ENCODE measurements at places on chromosomes 4 and X.

DNA sequence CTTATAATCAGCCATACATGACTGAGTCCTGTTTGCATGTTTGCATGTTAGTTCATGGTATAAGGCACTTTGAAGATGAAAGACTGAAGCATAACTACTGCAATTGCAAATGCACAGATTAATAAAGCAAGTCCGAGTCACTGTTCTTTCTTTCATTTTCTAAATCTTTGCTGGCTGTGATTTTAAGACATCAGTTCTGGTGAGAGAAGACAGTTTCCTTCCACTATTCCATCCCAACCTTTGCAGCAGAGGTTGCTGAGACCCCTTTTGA, 28.3 kb downstream of the RASL11B start:
- DNase-seq: no peak

DNA sequence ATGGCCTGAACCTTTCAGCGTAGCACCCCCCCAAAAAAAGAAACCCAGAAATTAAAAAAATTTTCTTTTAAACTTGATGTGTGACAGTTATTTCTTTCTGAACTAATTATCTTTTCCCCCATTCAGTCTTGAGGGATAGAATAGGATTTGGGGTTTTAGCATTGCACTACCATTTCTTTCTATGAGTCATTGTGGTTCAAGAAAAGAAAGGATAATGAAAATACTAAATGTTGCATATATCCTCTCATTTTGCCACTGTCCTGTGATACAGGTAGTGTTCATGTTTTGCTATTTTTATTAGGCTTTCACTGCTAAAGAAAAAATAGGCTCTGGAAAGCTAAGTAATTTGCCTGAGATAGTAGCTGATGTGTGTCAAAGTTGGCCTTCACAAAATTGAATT, 39.4 kb upstream of the DCK start:
- no peak for DNase-seq

- DNase-seq: no peak
Measured at GRCh38 chrX:8235026-8235425, 64.0 kb upstream of the VCX2 start.

DNA sequence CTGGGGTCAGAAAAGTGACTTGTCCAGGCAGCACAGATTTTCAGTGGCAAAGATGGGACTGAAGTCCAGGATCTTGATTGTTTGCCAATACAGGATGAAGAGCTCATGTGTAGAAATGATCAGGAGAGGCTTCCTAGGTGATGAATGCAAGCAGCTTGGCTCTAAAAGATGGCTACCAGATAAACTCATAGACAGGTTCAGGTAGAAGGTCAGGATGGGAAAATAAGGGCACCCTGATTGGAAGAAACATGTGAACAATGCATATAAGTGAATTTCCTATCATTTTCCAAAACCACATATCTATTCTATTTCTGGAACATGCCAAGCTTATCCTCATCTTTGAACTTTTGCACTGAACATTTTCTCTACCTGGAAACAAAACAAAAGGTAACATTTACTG, 87.7 kb downstream of the FAM13A start:
- DNase-seq: no peak

DNA sequence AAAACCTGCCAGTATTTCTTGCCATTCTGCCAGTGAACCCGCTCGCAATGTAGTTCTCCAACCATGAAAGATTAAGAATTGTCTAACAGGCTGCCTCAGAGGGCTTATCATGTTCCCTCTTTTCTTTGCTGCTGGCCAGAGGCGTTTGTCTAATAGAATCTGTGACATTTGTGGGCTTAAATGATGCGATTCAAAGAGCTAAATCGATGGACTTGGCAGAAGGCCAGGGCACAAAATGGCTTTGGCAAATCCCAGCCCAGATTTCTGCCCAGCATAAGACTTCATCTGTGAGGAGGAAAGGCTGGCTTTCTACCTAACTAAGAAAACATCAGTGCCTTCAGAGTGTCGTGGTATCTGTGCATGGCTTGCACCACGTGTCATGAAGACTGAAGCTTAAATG, 79.9 kb downstream of the TRPC5OS start:
- no peak for DNase-seq

DNA sequence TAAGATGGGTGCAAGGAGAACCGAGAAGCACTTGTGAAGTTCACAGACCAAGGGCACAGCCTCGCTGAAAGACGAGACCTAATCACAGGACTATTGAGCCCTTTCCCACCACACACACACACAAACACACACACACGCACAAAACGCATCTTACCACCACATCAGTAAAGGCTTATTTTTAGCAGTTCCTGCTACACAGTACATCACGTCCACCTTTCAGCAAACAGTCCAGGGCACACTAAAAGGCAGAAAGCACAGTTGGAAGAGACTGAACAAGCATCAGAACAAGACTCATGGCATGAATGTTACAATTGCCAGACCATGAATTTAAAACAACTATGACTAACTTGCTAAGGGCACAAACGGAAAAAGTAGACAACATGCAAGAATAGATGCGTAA, 83.6 kb upstream of the MAPK10 start:
- DNase-seq: no peak

GRCh38 chrX:132714913-132715312, 226.1 kb upstream of the MBNL3 start:
- DNase-seq: no peak

DNA sequence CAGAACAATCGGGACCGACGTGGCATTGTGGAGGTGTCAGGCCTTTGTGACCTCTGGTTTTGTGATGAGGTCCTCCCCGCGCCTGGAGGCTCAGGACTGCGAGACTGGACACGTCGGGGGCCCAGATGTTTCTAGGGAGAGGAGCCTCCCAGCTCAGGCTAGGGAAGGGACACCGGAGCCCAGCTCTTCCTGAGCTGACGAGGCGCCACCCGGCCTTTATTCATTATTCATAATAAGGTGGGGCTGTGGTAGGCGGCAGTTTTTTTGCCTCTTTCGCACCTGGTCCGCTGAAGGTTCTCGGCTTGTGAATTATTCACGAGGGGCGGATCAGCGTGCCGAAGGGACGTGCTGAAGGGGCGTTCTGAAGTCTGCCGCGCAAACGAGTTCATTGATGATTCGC, 2.3 kb upstream of the UBA1 start:
- DNase-seq: peak; percentile 9

- DNase-seq: no peak
Measured at GRCh38 chrX:134725103-134725690, 66.9 kb upstream of the PLAC1 start.

- peak; percentile 90 for DNase-seq
Measured at GRCh38 chr4:138090150-138090917, 151.8 kb downstream of the SLC7A11 start.

DNA sequence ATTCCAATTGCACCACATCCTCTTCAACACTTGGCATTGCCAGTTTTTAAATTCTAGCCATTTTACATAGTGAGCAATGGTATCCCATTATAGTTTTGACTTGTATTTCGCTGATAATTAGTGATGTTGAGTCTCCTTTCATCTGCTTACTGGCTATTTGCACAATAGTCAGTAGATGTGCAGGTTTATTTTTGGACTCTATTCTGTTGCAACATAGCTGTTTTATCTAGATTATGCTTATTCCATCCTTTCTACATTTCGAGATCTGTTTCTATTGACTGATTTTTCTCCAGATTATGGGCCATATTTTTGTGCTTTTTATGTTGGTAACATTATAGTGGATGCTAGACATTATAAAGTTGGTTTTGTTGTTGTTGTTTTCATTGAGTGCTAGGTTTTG, 106.1 kb downstream of the WWC2 start:
- DNase-seq: no peak

GRCh38 chr4:172515266-172515879, 653.2 kb upstream of the GALNT7 start:
- no peak for DNase-seq

- no peak for DNase-seq
Measured at GRCh38 chr4:127737295-127737694, 7.1 kb downstream of the SLC25A31 start.

DNA sequence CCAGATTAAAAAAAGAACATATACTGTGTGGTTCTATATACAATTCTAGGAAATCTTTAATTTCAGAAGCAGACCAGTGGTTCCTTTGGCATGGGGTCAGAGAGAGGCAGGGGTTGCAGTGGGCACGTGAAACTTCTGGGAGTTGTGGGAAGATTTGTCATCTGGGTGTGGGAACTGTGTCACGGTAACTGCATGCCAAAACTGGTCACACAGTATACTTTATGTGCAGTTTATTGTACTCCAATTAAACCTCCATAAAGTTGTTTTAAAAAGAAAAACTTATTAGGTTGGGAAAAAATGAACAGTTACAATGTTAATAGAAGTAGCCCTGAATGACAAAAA, 26.7 kb upstream of the STS start:
- no peak for DNase-seq

DNA sequence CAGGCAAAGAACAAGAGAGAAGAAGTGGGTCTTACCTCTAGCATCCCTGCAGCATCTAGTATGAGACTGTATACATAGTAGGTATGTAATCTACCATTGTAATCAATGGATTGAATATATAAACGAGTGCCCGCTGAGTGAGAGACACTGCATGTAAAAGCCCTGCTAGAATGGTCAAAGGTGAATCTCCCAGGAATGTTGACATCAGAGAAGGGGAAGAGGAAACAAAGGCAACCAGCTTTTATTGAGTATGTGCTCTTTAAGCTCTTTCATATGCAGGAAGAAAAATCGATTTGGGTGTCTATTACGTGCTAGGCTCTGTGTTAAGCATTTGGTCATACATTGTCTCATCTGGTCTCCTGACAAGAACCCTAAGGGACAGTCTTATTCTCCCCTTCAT, 91.9 kb upstream of the KLHL13 start:
- no peak for DNase-seq

DNA sequence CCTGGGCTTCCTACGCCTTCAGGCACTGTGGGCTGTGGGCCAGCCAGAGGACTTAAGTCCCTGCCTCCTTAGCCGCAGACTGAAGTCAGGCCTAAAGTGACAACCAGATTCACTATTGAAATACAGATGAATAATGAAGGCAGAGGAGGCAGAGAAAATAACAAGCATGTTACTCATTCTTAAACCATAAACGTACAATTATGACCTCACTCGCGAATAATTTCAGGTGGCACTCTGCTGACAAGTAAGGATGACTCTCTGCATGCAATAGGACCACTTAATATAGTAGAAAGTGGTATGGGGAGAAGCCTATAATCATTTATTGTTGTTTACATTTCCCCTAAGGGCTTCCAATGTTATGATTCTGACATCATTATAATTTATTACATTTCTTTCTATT, 409.2 kb upstream of the FGF13 start:
- DNase-seq: no peak

DNA sequence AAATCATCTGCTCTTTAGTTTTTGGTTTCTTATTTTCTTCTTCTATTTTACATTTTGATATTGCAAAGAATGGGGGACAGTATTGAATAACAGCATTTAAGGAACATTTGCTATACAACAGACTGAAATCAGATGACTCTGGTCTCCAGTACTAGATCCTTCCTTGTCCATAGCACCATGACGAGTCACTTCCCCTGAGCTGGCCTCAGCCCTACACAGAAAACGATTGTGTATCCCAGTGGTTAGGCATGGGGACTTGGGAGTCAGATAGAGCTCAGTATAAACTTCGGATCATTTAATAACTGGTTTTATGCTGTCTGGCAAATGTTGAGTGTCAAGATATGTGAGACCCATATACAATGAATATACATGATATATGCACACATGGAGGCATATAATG, 44.7 kb upstream of the BEX4 start:
- peak; percentile 9 for DNase-seq

DNA sequence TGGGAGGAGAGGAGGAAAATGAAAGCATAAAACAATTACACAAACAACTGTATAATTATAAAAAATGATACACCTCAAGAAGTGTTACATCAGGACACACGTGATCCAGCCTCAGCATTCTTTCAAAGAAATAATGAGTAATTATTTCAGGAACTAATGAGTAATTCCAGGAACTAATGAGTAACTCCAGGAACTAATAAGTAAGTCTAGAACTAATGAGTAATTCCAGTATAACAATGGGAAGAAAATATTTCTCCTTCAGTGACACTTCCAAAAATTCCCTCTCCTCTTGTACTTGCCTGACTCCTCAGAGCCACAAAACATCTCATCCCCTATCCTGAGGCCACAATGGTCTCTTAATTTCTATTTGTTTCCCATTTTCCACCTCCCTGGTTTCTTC, 63.5 kb upstream of the COL25A1 start:
- peak; percentile 78 for DNase-seq

DNA sequence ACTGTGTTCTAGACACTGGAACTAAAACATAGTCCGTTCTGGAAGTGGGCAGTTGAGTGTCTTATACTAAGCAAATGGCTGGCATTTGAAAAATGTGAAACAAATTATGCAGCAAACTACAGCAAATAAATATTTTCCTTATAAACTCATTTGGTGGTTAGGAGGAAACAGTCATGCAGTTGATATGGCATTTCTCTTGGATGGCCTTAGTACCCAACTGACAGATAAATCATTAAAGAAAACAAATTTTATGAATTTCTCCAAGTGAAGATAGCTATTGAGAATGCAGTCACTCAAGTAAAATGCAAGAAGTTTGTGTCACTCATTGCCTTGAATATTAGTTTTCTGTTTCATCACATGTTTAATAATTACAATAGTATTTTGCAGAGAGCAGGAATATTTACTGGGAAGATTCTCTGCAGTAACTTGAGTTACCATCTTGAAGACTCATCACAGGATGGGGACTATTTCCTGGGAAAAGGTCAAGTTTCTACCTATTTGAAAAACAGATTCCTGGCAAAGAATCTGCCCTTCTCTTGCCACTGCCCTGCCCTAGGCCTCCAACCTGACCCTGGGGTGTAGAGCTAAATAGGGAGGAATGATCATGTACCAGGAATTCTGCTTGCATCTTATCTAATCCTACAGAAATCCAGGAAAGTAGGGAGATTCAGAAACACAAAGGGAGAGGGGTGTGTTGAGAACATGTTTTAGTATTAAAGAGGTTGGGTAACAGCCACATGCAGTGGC, 105.9 kb downstream of the SH3RF1 start:
- DNase-seq: no peak

GRCh38 chr4:36086261-36086786, 158.0 kb downstream of the ARAP2 start:
- no peak for DNase-seq

DNA sequence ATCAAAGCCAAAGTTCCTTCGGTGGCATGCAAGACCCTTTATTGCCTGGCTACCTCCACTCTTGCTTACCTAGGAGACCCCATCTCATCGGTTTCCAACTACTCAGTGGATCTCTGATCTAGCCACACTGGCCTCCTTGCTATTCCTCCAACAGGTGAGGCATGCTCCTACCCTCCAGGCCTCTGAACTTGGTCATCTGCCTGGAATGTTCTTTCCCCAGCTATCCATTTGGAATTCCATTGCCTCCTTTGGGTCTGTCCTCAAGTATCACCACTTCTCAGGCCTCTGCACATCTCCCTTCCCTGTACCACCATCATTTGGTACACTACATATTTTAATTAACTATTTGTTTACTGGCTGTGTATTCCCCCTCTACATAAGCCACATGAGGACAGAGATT, 11.2 kb downstream of the LGI2 start:
- no peak for DNase-seq

All from endothelial cell of umbilical vein (primary cell).